ENCODE measurements at places on chromosomes 11 and 22.

DNA sequence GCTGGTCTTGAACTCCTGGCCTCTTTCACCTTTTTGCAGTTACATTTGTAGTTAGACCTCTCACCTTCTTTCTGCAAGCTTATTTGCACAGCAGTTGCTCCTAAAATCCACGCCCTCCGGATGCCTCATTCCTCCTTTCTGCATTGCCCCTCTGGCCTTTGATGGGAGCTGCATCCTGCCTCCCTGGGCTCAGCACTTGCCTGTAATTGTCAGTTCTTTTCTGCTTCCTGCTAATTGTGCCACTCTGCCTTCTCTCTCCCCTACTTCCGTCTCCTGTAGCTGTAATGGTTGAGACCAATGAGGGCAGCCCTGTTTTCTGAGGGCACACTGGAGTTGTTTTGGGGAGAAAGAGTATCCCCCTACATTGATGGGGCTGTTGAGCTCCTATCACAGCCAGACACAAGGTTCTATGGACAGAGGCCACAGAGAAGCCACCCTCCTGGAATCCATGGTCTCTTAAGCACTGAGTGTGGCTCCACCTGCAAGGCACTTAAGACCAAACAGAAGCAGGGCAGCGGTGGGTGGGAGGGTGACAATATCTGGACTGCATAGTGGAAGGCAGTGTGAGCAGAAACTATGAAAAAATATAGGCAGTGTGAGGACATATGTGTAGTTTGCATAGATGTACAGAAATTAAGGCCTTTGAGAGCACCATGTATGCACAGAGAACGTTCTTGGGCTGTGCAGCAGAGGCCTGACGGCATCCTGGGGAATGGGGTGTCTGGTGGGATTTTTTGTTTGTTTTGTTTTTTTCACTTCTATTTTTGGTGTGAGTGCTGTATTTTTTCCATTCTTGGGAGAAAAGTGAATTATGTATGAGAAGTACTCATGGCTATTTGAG, 30.5 kb downstream of the YDJC start:
- DNase-seq: no peak

DNA sequence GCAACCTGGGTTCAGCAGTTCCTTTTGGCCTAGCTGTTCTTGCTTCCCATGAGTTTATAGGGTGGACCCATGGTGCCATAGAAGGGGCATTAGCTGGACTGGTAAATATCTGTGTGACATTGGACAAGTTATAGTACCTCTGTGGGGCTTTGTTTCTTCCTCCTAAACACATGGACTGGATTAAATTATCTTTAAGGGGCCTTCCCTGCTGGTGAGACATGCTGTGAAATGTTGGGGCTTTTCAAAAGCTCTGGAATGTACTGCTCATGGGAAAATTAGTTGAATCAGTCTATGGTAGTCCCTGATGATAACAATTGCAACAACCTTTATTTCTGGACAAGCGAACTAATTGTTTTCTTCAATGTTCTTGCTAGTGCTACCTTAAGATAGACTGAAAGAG, 276.2 kb downstream of the BLID start:
- DNase-seq: peak; percentile 34

GRCh38 chr22:32217465-32217864, 12.6 kb upstream of the RFPL2 start:
- DNase-seq: no peak

GRCh38 chr11:57283231-57283990, 41.3 kb downstream of the TNKS1BP1 start:
- no peak for DNase-seq

GRCh38 chr11:11069841-11070835, 212.3 kb upstream of the ZBED5 start:
- no peak for DNase-seq

- DNase-seq: no peak
These were observed 26.4 kb downstream of the FBLN1 start for GRCh38 chr22:45529105-45529504.

DNA sequence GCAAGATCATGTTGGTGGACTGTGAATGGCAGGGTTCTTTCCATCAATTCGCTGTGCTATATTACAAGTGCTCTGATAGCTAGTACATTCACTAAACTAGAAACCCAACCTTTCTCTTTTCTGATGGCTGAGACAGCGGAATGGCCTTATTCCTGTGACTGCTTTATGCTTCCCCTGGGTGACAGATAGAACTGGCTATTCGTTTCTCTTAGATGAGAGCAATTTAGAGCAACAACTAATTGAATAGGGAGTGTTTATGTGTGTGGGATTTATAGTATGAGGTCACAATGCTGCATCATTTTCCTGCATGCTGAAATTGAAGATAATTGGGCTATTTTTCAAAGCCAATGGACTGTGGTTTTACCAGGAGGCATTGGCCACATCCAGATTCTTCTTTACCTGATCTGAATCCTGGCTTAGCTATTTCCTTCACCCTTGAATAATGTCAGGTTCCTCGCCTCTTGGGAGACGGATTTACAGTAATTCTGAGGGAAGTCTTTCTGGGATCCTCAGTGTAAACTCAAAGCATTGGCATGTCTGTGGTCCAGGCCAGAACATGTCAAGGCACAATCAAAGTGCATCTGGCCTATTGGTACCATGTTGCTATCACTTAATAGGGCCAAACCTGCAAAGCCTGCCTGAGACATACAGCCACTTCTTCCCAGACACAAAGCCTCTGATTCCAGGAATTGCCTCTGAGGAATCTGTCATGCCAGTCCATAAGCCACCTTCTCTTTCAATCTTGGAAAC, 775.0 kb upstream of the API5 start:
- DNase-seq: no peak

GRCh38 chr11:30583476-30584280, 2.5 kb downstream of the MPPED2 start:
- no peak for DNase-seq

- DNase-seq: no peak
These were observed 1.6 kb downstream of the NPAT start for GRCh38 chr11:108220721-108221336.

DNA sequence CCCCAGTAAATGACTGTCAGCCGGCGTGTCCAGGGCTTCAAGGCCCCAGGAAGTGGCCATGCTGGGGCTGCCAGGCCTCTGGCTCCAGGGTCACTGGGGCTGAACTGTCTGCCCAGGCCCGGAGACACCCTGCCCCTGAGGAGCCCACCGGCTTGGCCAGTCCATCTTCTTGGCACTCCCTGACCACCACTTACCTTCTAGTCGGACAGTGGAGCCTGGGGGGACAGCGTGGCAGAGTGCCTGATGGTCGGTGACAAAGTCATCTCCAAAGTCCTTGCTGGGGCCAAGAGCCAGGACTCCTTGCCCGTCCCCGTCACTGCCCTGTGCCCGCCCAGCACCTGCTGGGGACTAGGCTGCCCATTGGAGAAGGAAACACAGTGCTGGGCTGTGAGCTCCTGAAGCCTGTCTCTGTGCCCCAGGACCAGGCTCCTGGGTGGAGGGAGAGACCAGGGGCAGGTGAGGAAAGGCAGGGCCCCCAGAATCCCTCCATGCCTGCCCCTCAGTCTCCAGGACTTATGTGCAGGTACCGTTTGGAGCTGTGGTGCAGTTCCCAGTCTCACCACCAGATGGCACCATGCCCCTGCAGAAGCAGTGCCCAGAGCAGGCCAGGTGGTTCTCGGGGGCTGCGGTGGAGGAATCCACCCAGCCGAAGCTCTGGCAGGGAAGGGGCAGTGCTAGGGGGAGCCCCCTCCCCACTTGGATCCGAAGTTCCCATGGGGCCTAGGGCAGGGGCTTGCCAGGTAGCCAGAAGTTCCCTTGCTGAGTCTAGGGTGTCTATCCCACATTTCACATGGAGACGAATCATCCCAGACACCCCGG, 6.0 kb upstream of the CCDC188 start:
- peak; percentile 3 for DNase-seq

DNA sequence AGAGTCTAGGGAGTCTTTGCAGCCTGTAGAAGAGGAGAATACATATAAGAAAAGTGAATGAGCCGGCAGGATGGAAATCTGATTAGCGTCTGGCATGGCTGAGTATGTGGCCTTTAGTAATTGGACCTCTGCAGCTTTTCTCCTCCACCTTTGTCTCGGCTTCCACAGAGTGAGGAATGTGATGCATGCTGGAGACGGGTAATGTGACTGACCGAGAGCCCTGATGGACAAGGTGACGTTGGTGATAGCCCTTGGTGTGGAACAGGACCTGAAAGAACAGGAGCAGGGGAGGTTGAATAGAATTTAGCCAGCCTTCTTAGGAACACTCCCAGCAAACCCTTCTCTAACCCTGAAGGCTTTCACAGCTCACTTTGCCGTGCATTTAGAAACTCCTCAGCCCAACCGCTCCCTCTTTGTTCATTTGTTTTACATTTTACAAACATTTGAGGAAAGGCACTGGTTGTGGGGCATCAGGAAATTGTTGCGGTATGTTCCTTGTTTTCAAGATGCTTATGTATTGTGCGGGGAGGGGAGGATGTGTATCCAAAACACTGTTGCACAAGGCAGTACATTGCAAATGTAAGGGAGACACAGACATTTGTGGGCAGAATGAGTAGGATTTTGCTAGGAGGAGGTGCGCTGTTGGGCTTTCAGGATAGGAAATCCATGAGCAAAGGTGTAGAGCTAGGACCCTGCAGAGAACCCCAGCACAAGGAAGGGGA, 6.9 kb downstream of the GTPBP1 start:
- DNase-seq: no peak

- DNase-seq: no peak
These were observed 1.5 kb downstream of the THAP7 start for GRCh38 chr22:21000207-21000986.

GRCh38 chr11:32029721-32030120, 61.2 kb upstream of the RCN1 start:
- DNase-seq: no peak

GRCh38 chr11:102283116-102283485, 34.2 kb upstream of the BIRC3 start:
- no peak for DNase-seq
